ENCODE measurements at places on chromosomes 6 and 20.

DNA sequence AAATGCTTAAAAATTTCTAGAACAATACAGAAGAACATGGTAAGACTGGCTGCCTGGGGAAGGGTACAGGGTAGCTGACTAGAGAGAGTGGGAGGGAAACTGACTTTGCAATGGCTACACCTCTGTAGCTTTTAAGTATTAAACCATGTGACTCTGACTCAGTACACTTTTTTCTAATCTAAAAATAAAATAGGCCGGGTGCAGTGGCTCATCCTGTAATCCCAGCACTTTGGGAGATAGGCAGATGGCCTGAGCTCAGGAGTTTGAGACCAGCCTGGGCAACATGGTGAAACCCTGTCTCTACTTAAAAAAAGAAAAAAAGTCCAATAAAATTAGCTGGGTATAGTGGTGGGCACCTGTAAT is 18.5 kb downstream of the ATP9A start:
- peak; percentile 83 for DNase-seq

GRCh38 chr6:116530436-116530835 is 15.0 kb downstream of the TRAPPC3L start:
- DNase-seq = no peak

GRCh38 chr6:73314577-73315492 is 39.2 kb downstream of the DPPA5 start:
- no peak for DNase-seq

- no peak for DNase-seq
These were observed 161.0 kb downstream of the RALGAPA2 start for GRCh38 chr20:20551409-20551808.

GRCh38 chr6:127391094-127391953 is 47.9 kb upstream of the ECHDC1 start:
- no peak for DNase-seq

GRCh38 chr20:53660078-53660909 is 66.7 kb upstream of the ZNF217 start:
- no peak for DNase-seq

GRCh38 chr20:19232997-19233794 is 20.8 kb downstream of the SLC24A3 start:
- no peak for DNase-seq
